ENCODE measurements at places on chromosomes 1 and 21. TPM values are rescaled to one million over a fixed set of nuclear protein-coding genes. Genes with fewer than 3 reads are reported as not detected.

- no peak for DNase-seq
Measured at GRCh38 chr1:53114581-53115400, 27.6 kb downstream of the SLC1A7 start.

GRCh38 chr1:22791831-22792347 lies 81.2 kb downstream of the EPHB2 start:
- DNase-seq, result no peak

DNA sequence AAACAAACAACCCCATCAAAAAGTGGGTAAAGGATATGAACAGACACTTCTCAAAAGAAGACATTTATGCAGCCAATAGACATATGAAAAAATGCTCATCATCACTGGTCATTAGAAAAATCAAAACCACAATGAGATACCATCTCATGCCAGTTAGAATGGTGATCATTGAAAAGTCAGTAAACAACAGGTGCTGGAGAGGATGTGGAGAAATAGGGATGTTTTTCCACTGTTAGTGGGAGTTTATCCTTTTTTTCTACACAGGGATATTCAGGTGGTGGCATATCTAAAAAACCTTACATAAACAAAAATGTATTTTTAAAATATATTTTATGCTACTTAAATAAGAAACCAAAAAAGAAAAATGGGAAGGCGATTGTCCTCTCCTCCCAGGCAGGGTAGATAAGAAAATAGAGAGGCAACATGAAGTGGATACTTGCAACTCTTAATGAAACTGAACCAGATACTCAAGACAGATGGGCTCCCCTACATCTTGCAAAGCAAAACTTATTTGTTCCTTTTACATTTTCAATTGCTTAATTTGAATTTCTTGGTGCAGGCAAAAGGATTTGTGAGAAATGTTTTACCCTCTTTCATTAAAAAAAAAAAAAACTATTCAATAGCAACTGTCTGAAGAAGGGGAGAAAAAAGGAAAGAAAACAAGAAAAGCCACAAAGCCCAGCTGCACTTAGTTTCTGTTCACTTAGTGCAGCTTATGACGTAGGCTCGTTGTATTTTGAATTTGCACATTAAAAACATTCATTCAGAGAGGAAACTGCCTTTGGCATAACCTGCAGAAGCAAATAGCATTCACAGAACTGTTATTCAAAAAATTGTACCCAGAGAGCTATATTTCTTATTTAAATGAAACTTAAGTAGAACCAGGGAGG lies 36.9 kb upstream of the RGS1 start:
- DNase-seq, result peak; percentile 63

GRCh38 chr1:41449326-41449921 lies 35.1 kb downstream of the EDN2 start:
- DNase-seq, result no peak

Gene CD5L
- not detected for total RNA-seq

- peak; percentile 23 for DNase-seq
Measured at GRCh38 chr1:86137436-86137835, 19.1 kb downstream of the COL24A1 start.

DNA sequence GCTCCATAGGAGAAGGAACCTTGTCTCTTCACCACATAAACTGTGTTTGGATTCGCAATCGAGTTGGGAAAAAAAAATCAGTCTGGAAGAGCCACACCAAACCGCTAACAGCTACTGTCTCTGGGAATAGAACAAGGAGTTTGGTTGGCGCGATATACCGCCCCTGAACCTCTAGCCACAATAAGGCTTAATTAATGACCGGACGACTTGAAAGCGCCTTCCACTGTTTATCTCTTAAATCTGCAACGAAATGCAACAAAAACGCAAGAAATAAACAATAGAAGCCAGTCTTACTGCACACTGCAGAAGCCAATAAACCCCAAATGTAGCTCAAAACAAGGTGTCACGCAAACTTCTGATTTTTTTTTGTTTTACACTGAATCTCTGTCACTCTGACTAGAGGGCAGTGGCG lies 10.9 kb downstream of the BTBD19 start:
- peak; percentile 84 for DNase-seq

Gene LYPLAL1
- total RNA-seq, result 25.9 TPM

Gene FMO2
- total RNA-seq, result 1.7 TPM
